ENCODE measurements at places on chromosomes 6 and 20.

- no peak for DNase-seq
Measured at GRCh38 chr20:51182571-51182970, 159.7 kb upstream of the KCNG1 start.

GRCh38 chr20:63977739-63978276, 1.6 kb downstream of the SAMD10 start:
- DNase-seq = peak; percentile 54

GRCh38 chr6:54541541-54541940, 233.3 kb downstream of the TINAG start:
- DNase-seq = no peak

- no peak for DNase-seq
Measured at GRCh38 chr6:12254210-12254609, 36.0 kb upstream of the EDN1 start.

GRCh38 chr6:157860505-157860991, 37.5 kb downstream of the SNX9 start:
- no peak for DNase-seq

DNA sequence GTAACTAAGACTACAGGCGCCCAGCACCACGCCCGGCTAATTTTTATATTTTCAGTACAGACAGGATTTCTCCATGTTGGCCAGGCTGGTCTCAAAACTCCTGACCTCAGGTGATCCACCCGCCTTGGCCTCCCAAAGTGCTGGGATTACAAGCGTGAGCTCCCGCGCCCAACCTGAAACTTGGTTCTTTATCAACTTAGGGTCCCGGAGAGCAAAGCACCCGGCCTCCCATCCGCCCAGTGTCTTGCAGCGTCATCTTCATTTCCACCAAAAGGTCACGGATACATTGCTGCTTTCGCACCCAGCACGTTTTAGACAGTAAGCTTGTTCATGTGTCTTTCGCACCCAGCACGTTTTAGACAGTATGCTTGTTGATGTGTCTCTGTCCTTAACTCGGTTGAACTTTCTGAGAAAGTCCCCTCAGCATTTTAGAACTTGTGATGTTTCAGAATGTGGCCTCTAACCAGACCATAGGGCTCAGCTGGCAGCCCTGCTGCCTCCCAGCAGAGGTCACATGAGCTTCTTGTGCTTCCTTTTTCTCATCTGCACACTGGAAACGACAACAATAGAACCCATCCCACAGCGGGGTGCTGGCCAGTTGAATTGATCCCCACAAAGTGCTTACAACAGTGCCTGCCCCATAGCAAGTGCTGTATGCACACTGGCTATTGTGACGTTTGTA, 48.8 kb downstream of the PRR18 start:
- DNase-seq = no peak

GRCh38 chr6:137307163-137307854, 88.1 kb upstream of the IFNGR1 start:
- DNase-seq = no peak

GRCh38 chr6:21451546-21452013, 142.0 kb upstream of the SOX4 start:
- no peak for DNase-seq
